HS-5 (cell line): ENCODE measurements at places on chromosomes 13 and 19.

GRCh38 chr13:73082895-73083294, 24.1 kb downstream of the KLF5 start:
- no peak for DNase-seq

DNA sequence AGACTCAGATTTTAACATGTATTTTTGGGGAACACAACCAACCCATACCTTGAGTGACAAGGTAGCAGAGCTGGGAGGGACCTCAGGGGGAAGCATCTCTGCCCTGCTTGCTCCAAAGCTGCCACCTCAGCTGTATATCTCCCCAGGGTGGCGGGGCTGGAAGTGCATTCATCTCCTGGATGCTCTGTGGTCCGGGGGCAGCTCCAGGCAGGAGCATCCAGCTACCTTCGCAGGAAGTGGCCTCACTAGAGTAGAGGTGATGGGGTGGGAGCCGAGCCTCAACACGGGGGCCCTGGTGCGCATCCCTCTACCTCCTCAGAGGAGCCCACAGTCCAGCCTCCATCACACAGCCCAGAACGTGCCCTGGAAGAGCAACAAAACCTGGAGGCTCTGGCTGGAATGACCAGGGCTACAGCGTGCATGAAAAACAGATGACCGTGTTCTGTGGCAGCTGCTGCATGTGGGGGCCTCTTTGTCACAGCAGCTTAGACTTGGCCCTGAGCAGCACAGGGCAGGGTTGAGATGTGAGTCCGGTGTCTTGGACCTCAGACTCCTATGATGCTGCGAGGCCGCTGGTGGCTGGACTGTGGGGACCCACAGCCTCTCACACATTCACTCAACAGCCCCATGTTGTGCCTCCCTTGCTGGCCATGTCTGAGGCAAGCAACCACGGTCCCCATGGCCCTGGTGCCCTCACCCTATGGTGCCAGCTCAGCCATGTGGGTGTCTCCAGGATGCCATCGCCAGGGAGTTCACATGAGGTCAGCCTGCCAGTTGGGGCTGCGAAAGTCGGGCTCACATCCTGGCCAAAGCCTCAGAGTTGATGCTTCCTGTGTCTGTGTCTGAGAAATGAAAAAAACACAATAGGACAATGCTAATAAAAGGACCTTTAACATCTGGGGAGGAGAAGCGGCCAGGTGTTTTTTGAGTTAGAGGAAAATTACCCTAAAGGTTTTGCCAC, 17.1 kb upstream of the GAS6 start:
- no peak for DNase-seq

- DNase-seq: no peak
These were observed 694 bp upstream of the ZIC5 start for GRCh38 chr13:99972190-99972731.

DNA sequence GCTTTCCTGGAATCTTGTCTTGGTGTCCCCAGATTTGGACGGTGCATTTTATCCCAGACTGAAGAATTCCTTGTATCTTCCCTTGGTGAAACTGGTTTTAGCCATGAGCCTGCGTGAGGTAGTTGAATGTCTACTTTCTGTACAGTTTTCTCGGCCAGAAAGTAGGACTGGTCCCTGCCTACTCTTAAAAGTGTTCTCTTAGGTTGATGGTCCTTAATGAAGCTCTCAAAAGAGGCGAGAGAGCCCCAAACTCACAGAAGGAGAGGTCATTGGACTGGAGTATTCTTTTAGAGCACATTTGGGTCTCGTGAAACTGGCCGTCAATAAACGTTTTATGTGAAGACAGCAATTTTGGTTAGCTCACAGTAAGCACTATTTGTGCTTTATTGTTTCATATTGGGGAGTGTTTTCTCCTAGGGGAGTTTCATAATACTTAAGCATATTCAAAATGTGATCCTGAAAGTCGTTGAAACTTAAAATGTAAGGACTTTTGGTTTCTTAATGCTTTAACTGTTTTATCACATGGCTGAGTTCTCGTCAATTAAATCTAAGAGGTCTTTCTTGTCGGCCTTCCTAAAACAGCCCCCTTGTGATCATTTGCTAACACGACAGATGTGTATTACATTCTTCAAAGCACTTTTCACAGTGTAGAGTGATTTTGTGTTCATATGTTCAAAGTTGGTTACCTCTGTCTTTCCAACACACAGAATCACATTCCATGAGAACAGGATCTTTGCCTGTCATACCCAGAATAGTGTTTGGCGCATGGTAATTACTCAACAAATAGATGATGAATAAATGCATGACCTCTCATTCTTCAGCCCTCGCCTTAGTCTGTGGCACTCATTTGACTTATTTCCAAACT, 889 bp downstream of the GTF2F2 start:
- no peak for DNase-seq

GRCh38 chr19:7637374-7638256, 705 bp downstream of the STXBP2 start:
- no peak for DNase-seq

- no peak for DNase-seq
These were observed 134.6 kb downstream of the KATNAL1 start for GRCh38 chr13:30172593-30173302.

GRCh38 chr13:48403151-48403631, 9.7 kb downstream of the LPAR6 start:
- DNase-seq: no peak
